Ecto neural progenitor cell (in vitro differentiated cells): ENCODE measurements at places on chromosomes 5 and 9.

GRCh38 chr9:80491086-80491696 is 919.4 kb downstream of the TLE4 start:
- DNase-seq: no peak

- DNase-seq: no peak
Measured at GRCh38 chr5:134249469-134250379, 23.9 kb upstream of the PPP2CA start.

GRCh38 chr9:116403171-116403570 is 249.6 kb downstream of the PAPPA start:
- no peak for DNase-seq

- DNase-seq: no peak
Measured at GRCh38 chr5:108233617-108234155, 148.2 kb downstream of the FBXL17 start.

- no peak for DNase-seq
Measured at GRCh38 chr5:147160902-147161700, 73.7 kb upstream of the STK32A start.

GRCh38 chr9:34154057-34154456 is 24.8 kb upstream of the UBAP1 start:
- no peak for DNase-seq

GRCh38 chr5:134224888-134225779 is 739 bp downstream of the PPP2CA start:
- DNase-seq: peak; percentile 87

DNA sequence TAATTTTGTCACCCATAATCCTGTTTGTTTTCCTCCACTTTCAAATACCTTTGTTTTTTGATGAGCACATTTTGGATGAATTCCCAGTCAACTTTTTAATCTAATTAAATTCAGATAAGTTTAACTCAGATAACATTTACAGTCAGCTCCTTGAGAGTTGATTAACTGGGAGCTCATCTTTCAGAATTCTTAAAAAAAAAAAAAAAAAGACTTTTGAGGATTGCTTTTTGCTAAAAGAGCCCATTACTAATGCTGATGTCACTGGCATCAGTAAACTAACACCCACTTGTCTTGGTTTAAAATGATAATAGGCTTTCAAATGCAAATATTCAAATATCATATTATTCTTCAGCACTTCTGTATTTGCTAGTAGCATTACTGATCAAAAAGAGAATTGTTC is 47.1 kb upstream of the NFIB start:
- DNase-seq: no peak

- DNase-seq: no peak
Measured at GRCh38 chr9:95305770-95306492, 11.6 kb downstream of the FANCC start.

- DNase-seq: peak; percentile 72
Measured at GRCh38 chr5:66597183-66597757, 1.1 kb downstream of the MAST4 start.
